Ecto neural progenitor cell (in vitro differentiated cells): ENCODE measurements at places on chromosomes 13 and 19.
A peak's percentile ranks its signal among the peaks of the same experiment; 100 is the strongest.

DNA sequence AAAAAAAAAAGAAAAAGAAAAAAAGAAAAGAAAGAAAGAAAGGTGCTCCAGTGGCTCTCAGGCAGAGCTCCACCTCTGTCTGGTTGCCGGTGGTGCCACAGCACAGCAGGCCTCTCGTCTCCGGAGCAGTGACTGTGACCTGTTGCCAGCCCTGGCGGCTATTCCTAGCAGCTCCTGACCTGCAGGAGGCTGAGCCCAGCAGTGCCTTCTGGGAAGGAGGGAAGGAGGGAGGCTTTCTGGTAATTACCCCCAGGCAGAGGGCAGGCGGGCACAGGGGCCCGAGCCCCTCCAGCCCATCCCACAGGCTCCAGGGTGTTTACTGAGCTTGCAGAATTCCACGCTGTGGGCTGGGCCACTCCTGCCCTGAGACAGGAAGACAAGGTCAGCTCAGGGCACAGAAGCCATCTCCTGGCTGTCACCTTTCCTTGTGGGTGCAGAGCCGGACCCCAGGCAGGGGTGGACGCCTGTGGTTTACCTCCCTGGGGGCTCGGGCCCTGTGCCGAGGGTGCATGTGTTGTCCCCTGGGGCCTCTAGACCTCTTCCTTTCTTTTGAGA lies 77.9 kb downstream of the GNG7 start:
- DNase-seq, result peak; percentile 67

- DNase-seq, result no peak
Observed at GRCh38 chr13:28685892-28686291, 27.0 kb downstream of the POMP start.

GRCh38 chr13:58991826-58992477 lies 1171.8 kb downstream of the DIAPH3 start:
- DNase-seq, result no peak

DNA sequence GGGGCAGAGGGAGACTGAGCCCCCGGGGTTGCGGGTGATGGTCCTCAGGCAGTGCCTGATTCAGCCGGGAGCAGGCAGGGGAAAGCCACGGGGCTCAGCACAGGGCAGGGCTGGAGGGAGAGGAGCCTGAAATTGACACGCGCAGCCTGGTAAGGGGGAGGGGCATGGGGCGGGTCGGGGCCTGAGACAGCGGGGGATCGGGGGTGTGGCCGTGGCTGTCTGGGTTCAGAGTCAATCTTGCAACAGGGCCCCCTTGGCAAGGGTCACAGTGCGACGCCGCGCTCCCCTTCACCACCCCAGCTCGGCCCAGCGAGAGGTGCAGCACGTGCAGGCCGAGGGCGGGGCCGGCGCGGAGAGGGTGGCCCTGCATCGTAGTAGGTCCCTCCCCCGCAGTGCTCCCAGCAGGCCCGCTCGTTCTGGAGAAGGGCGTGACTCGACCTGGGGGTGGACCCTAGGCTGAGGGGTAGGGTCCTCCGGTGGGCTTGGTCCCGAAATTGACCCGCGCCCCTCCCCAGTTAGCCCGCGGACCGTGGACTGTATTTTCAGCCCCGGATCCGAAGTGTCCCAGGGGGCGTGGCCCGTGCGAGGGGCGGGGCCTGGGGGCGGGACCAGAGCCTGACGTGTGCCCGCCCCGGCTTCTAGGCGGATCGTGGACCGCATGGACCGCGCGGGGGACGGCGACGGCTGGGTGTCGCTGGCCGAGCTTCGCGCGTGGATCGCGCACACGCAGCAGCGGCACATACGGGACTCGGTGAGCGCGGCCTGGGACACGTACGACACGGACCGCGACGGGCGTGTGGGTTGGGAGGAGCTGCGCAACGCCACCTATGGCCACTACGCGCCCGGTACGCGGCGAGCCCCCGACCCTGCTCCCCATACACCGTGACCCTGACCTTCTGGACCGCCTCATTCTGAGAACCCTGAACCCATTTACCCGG lies 6.0 kb downstream of the RCN3 start:
- DNase-seq, result peak; percentile 90

DNA sequence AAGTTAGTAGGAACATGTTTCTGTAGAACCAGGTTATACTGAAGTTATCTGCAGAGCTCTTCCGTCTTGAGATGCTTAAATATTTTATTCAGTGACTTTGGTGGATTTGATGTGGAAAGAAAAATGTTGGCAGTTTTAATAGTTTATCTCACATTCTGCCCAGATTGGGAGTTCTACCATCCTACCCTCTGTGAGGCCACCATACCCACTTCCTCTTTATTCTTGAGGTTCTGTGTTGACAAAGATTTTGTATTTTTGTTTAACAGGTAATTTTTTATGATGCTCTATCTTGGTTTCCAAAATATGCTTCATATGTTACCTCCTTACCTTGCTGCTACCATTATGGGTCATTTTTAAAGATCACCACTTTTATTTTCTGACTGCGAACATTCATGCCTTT lies 156.2 kb upstream of the ATXN8OS start:
- DNase-seq, result no peak

DNA sequence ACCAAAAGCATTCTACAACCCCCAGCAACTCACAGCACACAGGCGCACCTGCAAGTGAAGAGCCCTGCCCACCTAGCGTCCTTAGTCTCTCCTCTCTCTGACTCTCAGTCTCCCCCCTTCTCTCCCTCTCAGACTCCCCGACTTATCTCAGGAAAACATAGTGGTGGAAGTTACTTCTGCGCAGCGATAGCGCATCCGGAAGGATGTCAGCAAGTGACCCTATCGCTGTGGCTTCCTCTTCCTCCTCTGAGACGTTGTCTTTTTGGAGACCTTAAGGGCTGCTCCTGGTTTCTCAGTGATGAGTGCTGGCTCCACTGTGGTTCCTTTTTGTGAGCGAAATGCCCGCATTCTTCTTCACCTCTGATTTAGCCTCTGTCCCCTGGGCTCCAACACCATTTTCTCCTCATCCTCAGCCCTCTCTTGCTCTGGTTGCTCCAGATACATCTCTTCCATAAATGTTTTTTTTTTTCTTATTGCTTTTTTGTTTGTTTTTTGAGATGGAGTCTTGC lies 1.4 kb upstream of the YIF1B start:
- no peak for DNase-seq

- no peak for DNase-seq
Observed at GRCh38 chr19:3740431-3740830, 21.1 kb downstream of the APBA3 start.

GRCh38 chr13:110242615-110243014 lies 64.3 kb downstream of the COL4A1 start:
- no peak for DNase-seq

- DNase-seq, result no peak
Observed at GRCh38 chr13:39765801-39766463, 110.5 kb downstream of the COG6 start.

GRCh38 chr19:2590630-2591399 lies 111.7 kb downstream of the GNG7 start:
- no peak for DNase-seq

- no peak for DNase-seq
Observed at GRCh38 chr13:25738342-25739196, 313.2 kb downstream of the SHISA2 start.

DNA sequence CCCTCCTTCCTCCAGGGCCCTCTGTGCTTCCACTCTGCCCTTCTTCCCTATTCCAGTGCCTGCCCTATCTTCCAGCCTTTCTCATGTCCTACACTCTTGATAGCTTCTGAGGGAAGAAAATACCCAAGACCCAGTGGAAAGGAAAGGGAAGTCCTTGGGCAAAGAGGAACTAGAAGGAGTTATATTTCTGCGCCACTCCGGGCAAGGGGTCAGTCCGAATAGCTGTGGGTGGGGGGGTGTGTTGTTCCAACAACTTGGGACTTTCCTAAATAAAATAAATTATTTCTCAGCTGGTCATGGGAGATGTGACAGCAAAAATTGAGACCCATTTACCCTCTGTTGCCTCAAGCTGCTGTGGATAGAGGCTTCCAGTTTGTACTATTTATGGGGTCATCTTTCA lies 23.2 kb downstream of the CABP5 start:
- no peak for DNase-seq

DNA sequence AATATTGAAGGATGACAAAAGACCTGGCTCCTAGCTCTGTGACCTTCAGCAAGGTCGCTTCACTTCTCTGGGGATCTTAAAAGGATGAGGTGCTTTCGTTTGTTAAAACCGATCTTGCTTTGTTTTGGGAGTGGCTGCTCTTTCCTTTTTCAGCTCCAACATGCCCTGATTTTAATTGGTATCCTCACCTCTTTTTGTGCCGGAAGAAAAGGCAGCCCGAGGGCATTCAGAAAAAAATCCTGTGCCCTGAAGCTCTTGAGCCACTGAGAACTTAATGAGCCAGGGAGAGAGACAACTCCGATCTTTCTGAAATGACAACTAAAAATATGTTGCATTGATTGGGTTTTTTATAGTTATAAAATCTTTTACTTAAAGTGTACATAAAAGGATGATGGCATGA lies 19.4 kb downstream of the CLDN10 start:
- DNase-seq, result no peak

GRCh38 chr19:10431254-10431942 lies 11.1 kb downstream of the PDE4A start:
- DNase-seq, result no peak

DNA sequence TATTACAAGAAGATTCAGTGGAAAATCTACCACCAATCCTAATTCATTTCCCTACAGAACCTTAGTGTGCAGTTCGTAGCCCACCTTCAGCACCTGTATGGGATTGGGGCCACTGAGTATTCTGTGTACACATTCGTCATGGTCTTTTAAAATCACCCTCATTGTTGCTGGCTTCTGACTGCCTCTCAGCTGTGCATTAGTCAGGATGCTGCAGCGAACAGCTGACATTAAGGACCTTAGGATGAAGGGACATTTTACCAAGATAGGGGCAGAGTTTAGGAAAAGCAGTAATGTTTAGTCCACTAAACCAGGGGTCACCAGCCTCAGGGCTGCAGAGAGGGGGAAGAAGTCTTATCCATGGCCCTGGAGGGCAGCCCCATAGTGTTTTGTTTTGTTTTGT lies 176.5 kb downstream of the COL4A1 start:
- peak; percentile 32 for DNase-seq

DNA sequence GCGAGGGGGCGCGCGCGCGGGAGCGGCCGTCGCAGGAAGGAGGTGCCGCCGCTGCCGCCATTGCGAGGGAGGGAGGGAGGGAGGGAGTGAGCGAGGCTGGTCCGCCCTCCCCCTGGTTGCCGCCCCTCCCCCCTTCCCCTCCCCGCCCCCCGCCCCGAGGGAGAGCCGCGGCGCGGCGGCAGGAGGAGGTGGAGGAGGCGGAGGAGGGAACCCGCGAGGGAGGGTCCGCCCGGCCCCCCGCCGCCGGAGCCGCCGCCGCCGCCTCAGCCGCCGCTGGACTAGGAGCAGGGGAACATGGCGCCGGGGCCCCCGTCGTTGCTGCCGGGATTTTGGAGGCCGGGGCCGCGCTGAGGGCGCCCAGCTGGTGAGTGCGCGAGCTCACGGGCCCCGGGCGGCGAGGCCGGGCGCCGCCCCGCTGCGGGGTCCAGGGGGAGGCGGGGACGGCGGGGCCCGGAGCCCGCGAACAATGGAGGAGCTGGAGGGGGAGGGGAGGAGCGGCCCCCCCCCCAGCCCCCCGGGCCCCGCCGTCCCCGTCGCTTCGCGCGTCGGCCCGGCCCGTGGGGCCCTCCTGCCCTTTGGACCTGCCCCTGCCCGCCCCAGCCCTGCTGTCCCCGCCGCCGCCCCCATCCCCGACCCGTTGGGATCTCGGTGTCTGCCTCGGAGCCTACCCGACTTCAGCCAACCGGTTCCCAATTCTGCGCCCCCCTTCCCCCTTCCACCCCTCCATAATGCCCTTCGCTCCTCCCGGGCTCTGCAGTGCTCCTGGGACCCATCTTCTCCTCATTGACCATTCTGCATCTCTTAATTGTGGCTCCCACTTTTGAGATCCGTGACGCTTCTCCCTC lies at the start of gene ARHGAP35:
TSS of gene ARHGAP35 (plus strand) at position 152 of the 845 bp plus-strand sequence. CDS start 57,679 bp downstream, outside the sequence.
- DNase-seq, result no peak

DNA sequence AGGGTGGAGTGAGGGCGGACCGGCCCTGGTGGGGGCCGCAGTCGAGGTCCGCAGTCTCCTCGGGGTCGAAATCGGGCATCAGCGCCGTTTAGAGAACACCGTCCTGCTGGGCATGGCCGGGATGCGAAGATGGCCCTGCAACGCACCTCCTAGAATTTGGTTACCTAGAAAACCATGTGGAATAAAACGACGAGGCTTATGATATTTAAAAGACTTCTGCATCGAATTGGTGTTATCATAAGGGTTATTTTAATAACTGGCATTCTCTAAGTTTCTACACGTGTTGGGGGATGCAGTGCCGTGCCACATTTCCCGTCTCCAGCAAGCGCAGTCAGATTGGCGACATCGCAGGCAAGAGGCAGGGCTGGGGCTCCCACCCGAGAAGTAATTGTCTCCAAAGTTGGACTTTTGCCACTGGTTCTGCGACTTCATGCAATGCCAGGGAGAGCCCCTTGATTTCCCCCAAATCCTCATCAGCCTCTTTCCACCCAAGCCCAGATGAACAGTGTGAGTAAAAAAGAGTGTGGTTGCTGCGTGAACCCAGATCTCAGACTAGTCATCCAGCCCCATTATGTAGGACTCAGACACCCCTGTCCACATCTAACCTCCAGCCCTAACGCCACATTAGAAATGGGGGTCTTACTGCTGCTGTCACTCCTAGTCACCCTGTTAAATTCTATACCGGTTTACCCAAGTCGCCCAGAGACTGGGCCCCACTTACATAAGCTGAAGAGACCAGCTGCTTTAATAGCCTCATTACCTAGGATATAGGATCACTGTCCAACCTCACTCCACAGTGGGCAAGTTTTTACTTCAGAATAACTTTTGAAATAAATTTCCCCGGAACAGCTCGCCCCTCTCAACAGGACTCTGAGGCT lies 571 bp upstream of the DHRS12 start:
- no peak for DNase-seq

DNA sequence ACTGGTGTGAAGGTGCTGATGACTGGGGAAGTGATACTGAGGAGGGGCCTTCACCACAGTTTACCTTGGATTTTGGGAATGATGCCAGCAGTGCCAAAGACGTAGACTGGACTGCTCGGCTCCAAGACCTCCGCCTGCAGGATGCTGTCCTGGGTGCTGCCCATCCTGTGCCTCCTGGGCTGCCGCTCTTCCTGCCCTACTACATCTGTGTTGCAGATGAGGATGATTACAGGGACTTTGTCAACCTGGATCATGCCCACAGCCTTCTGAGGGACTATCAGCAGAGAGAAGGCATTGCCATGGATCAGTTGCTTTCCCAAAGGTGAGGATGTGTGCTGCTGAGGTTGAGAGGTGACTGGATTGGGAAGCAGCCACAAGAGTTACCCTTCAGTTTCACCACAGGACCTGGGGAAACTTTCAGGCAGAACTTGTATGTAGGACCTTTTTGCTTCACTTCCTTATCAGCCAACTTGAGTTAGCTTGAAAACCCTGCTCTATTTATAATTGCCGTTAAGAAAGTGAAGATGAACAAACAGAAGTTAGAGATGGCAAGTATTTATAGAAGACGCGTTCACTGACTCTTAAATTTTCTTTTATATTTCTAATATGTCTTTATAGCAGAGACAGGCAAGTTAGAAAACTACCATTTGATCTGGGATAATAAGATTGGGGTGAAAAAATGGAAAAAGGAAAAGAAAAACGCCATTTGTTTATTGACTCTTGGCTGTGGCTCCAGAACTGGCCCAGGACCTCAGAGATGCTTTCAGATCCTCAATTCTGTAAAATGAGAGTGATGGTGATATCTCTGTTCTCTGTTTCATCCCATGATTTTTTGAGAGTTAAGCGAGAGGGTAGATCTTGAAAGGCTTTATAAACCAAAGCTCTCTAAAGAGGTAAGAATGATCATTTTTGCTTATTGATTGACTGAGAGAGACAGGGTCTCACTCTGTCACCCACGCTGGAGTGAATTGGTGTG lies 5.3 kb downstream of the PDCD2L start:
- DNase-seq, result no peak

- DNase-seq, result no peak
Observed at GRCh38 chr13:111973605-111974340, 93.2 kb upstream of the SOX1 start.
